ENCODE measurements at places on chromosomes 12 and 14.
A peak's percentile ranks its signal among the peaks of the same experiment; 100 is the strongest.

DNA sequence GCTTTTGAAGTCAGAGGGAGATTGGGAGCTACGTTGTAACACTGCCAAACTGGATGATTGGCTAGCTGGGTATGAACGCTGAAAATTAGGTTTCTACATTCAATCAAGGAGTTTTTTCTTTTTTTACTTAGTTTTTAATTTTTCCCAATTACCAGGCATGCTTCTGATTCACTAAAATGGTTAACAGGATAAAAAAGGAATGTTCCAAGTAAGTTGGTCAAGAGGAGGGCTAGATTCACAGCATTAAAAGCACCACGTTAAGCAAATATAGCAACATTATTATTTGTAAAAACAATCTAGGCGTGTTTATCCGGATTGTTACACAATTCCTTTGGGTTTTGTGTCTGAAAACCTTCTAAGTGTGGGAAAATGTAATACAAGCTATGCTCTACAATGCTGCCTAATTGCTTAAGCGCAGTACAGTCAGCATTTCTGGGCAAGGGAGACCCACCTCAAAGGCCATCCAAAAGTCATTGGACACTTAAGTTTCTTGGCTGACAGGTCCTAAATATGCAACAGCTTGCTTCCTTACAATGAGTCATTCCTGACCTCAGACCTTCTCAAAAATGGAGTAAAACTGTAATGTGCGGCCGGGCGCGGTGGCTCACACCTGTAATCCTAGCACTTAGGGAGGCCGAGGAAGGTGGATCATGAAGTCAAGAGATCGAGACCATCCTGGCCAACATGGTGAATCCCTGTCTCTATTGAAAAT is 1.2 kb downstream of the RPLP0 start:
- no peak for DNase-seq

DNA sequence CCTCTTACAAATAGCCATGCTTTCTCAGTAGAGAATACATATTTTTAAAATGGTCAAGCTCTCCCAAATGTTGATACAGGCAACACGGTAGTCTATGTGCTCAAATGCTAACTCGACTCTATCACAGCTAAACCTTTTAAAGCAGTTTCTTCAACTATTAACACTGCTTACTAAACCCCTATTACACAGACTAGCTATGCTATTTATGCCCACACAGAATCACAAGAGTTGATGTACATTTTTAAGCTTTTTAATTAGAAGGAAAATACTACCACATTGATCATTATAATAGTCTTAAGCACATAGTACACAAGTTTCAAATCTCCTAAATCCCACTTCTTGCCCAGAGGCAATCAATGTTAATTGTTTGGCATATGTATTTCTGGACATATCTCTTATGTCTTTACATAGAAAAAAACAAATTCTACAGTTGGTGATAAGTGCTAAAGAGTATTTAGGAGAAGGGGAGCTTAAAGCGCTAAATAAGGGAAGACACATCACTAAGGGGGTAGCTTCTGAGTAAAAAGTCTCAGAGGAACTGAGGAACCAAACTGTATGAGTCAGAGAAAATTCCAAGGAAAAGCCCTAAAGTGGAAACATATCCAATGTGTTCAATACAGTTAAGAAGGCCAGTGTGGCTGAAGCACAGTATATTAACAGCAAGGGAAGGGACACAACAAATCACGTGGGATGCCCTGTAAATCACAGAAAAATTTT is 13.7 kb downstream of the HNRNPC start:
- no peak for DNase-seq

DNA sequence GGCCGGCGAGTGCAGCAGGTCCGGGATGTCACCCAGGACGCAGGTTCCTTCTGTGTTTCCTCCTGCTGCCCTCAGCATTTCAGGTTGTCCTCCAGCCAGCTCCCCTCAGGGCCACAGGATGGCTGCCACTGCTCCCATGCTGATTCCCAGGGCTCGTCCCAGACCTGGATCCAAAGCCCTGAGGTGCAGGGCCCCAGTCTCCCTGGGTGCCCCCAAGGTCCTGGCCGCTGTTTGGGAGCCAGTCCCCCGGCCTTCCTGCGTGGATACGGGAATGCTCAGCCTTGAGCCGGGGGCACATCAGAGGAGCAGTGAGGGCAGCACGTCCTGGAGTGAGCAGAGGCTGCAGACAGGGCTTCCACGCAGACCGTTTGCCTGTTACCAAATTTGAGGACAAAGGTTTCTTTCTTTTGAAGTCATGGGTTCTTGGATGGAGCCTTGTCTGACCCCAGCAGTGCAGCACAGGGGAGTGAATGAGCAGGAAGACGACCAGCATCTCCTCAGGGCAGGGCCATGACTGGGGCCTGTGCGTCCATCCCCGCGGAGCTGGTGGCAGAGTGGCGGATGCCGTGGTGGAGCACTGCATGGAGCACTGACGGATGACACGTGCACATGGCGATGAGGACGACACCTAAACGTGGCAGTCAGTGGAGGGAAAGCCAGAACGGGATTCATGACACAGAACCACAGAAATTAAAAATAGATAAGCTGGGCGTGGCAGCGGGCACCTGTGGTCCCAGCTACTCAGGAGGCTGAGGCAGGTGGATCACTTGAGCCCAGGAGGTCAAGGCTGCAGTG is 12.5 kb upstream of the CACNA2D4 start:
- no peak for DNase-seq

- no peak for DNase-seq
These were observed 9.0 kb upstream of the DCAF4 start for GRCh38 chr14:72917094-72917802.

- DNase-seq, result no peak
These were observed 208.3 kb upstream of the HMGA2 start for GRCh38 chr12:65616022-65616421.

GRCh38 chr12:105576261-105576660 is 245.8 kb downstream of the C12orf75 start:
- no peak for DNase-seq

GRCh38 chr12:30730011-30730410 is 24.7 kb downstream of the CAPRIN2 start:
- no peak for DNase-seq

DNA sequence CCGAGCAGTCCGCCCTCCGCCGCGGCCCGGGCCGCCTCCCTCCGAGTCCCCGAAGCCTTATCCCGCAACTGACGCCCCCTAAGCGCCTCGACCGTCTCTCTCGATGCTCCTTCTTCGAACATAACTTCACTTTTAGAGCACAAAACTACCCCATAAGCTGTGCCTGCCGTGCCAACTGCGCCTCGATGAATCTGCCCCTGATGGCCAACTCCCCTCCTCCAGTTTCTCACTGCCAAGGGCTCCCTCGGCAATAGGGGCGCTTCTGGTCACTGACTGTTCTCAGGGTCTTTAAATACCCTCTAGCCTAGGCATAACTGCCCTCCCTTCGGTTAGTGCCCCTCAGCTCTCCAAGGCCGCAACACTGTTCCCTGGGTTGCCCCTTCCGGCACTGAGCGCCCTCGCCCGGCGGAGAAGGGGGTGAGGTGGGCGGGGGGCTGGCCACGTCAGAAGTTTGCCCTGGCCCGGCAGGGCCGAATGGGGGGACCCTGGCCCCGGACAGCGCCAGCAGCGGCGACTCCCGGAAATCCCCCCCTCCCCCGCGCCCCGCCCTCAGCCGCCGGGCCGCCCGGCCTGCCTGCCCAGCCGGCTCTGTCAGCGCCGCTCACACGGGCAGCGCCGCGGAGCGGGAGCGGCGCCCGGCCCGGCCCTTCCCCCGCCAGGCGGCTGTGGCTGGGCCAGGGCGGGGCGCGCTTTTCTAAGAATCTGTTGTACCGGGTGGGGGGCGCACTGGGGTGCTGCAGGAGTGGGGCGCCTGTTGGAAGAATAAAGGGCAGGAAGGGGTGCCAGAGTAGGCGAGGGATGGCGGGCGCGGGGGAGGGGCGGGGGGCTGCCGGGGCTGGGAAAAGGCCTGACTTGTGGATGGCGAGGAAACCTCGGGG is 10.6 kb downstream of the RARG start:
- peak; percentile 69 for DNase-seq

GRCh38 chr12:54016051-54016450 is 7.3 kb downstream of the HOXC8 start:
- no peak for DNase-seq

GRCh38 chr14:74984236-74985027 is 18.3 kb upstream of the EIF2B2 start:
- no peak for DNase-seq

- no peak for DNase-seq
These were observed 242.6 kb downstream of the BTG1 start for GRCh38 chr12:91902860-91903683.
